ENCODE measurements at places on chromosomes 5 and 9.

DNA sequence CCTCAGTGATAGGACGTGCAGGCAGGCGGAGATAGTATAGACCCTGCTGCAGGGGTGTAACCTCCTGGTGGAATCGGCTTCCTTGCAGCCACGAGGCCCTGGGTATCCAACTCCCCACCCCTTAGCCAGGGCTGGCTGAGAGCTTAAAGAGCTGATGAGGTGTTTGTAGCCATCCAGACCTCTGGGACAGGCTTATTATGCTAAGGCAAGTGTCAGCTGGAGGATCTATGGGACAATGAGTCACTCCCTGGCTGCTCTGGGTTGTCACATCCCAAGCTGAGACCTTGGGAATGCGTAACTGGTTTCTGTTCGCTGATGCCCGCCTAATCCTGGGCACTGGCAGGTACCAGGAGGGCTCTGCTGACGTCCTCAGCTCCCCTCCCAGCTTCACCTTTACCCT is 38.9 kb downstream of the DAB2IP start:
- DNase-seq, result peak; percentile 63

- DNase-seq, result no peak
These were observed 58.0 kb downstream of the FXN start for GRCh38 chr9:69093471-69094103.

GRCh38 chr9:35510754-35511428 is 21.0 kb downstream of the RUSC2 start:
- DNase-seq, result peak; percentile 97

DNA sequence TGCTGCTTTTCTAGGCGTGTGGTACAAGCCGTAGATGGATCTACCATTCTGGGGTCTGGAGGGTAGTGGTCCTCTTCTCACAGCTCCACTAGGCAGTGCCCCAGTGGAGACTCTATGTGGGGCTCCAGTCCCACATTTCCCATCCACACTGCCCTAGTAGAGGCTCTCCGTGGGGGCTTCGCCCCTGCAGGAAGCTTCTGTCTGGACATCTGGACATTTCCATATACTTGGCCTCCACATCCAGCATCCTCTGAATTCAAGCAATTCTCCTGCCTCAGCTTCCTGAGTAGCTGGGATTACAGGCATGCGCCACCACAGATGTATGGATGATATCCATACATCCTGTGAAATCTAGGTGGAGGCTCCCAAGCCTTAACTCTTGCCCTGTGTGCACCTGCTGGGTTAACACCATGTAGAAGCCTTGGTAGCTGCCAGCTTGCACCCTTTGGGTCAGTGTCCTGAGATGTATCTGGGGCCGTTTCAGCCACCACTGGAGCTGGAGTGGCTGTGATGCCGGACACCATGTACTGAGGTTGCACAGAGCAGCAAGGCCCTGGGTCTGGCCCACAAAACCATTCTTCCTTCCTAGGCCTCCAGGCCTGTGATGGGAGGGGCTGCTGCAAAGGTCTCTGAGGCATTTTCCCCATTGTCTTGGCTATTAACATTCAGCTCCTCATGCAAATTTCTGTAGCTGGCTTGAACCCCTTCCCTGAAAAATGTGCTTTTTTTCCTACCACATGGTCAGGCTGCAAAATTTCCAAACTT is 84.0 kb downstream of the EHMT1 start:
- no peak for DNase-seq

- peak; percentile 97 for DNase-seq
These were observed 5.3 kb downstream of the ANKS6 start for GRCh38 chr9:98790842-98791607.

DNA sequence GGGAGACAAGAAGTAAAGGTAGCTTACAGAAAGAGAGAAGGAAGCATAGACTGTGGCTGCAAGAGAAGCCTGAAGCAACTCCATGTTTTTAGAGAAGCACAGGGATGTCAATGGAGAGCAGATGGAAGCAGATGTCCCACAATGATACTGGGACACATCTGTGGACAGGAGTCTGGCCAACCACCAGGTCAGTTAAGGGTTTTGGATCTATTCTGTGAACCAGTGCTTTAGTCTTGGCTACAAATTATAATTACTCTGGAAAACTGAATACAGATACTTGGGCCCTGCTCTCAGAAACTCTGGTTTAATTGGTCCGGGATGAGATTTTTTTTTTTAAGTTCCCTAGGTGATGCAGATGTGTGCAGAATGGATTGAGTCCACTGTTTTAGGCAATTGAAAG is 592.8 kb downstream of the CSNK1G3 start:
- DNase-seq, result no peak

- no peak for DNase-seq
These were observed 85.2 kb downstream of the PHF2 start for GRCh38 chr9:93661591-93661990.

GRCh38 chr5:44952376-44952775 is 143.6 kb downstream of the MRPS30 start:
- DNase-seq, result peak; percentile 51

- DNase-seq, result peak; percentile 45
These were observed 60.7 kb upstream of the IFNE start for GRCh38 chr9:21542787-21543186.

GRCh38 chr5:131303537-131303936 is 39.7 kb downstream of the CDC42SE2 start:
- DNase-seq, result peak; percentile 58

- peak; percentile 86 for DNase-seq
These were observed 3.8 kb downstream of the TGFBI start for GRCh38 chr5:136032564-136032963.

GRCh38 chr5:124877501-124878146 is 131.2 kb upstream of the ZNF608 start:
- DNase-seq, result no peak

- no peak for DNase-seq
These were observed 692.0 kb upstream of the DMAC1 start for GRCh38 chr9:8491563-8491962.

- no peak for DNase-seq
These were observed 795.8 kb downstream of the SEMA5A start for GRCh38 chr5:8750100-8750499.

- DNase-seq, result no peak
These were observed 66.4 kb downstream of the POU5F2 start for GRCh38 chr5:93674866-93675459.

GRCh38 chr5:152501294-152501693 is 96.2 kb upstream of the NMUR2 start:
- DNase-seq, result no peak

- no peak for DNase-seq
These were observed 92.2 kb downstream of the ZNF462 start for GRCh38 chr9:106954974-106955850.

- peak; percentile 44 for DNase-seq
These were observed 805.6 kb downstream of the BRINP1 start for GRCh38 chr9:118563677-118564076.

GRCh38 chr9:122265149-122265915 is 650 bp downstream of the MRRF start:
- DNase-seq, result peak; percentile 50

GRCh38 chr9:3898461-3899218 is 372.8 kb upstream of the RFX3 start:
- no peak for DNase-seq

- DNase-seq, result no peak
These were observed 103.3 kb downstream of the DIRAS2 start for GRCh38 chr9:90539286-90539685.

GRCh38 chr5:153624451-153624765 is 133.9 kb downstream of the GRIA1 start:
- peak; percentile 79 for DNase-seq

GRCh38 chr9:128705051-128705965 is 3.0 kb downstream of the PKN3 start:
- DNase-seq, result no peak

GRCh38 chr9:130530938-130531337 is 48.4 kb upstream of the FUBP3 start:
- DNase-seq, result no peak

DNA sequence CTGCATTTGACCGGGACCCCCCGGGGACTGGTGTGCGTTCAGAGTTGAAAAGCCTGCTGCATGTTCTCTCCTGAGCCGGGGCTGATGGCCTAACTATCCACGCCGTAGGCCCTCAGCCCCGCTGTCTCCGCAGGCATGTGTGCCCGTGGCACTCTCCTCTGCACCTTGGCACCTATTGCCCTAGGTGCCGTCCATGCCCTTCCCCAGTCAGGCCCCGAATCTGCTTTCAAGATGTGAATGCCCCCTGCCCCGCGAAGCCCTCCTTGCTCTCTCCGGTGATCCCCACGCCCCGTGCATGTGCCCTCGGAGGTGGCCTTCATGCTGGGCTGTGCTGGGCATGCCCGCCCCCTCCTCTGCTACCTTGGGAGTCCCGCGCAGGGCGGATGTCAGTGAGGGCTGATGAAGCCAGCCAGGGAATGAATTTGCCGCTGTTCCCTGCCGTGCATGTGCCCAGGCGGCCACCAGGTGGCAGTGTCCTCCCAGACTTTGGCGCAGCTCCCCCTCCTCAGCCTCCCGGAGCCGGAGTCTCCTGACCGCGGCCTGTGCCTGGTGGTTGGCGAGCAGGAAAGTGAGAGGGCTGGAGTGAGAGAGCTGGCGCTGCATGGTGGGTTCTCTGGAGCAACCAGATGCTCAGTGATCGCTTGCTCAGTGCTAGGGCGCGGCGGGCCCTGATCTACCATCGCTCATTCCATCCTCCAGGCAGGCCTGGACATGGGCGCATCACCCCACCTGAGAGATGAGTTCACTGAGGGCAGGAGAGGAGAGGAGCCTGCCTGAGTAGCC is 112.9 kb upstream of the LMX1B start:
- DNase-seq, result peak; percentile 69
